Lower leg skin (tissue), 4 donors: ENCODE measurements at places on chromosomes 1 and 21. TPM values are rescaled to one million over a fixed set of nuclear protein-coding genes. Genes with fewer than 3 reads are reported as not detected.

- DNase-seq: peak; percentile 81
These were observed 19.8 kb downstream of the SPOCD1 start for GRCh38 chr1:31795801-31796621.

DNA sequence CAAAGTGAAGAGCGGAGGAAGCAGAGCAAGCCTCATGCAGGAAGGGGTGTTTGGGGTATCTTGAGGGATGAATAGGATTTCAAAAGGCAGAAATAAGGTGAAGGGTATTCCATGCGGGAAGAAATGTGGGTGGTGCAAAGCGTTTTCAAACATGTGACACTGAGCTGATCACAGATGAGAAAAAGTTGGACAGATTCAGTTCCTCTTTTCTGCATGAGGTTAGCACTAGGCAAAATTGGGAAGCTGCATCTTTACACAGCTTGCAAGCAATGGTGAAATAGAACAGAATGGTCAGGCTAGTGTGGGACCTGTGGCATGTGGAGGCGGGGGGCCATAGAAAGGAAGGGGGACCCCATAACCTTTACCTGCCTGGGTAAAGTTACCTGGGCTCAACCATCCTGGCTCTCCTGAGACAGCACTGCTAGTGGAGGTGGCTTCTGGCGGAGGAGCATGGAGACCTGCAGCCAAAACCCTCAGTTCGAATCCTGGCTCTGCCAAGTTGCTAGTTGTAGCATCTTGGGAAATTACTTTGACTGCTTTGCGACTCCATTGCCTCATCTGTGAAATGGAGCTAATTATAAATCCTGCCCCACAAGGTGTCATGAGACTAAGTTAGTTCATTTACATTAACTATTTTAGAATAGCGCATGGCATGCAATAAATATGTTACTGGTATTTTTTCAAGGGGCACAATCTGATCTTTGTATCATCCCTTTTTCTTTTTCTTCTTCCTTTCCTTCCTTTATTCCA lies 16.4 kb downstream of the KCNA10 start:
- DNase-seq: no peak

DNA sequence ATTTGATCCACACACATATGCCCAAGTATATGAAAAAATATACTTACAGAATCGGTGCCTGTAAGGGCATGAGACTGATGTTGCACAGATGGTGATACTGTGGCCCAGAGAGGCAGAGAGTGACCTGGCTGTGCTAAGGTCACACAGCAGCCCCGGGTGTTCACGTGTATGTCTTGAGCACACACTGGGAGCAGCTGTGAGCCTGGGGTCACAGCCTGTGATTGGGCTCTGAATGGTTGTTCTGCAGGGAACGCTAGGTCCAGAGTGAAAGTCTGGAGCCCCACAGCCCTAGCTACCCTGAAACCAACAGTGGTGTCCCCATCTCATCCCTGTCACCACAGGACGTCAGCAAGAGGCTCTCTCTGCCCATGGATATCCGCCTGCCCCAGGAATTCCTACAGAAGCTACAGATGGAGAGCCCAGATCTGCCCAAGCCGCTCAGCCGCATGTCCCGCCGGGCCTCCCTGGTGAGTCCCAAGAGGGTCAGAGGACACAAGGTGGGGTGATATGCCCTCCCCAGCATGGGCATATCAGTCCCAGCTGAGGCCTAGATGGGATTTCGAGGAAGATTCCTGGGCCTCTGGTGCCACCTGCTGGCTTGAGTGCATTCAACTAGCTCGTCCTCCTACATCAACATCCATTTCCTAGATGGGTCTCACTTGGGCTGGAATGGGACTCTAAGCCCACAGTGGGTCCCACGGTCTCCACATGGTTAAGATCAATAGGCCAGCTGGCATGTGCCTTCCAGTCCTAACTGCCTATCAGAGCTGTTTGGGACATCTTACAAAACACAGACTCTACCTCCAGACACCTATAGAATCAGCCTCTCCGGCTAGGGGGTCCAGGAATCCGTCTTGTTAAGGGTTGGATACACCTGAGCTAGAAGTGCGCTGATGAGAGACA lies 19.7 kb downstream of the CDK18 start:
- peak; percentile 63 for DNase-seq

- DNase-seq: peak; percentile 90
These were observed at the start of gene HPDL for GRCh38 chr1:45326627-45327623. Gene HPDL (plus strand): TSS chr1:45326895. CDS start chr1:45327149, 254 bp downstream.

GRCh38 chr1:37394574-37395464 lies 79.6 kb upstream of the ZC3H12A start:
- DNase-seq: peak; percentile 81

DNA sequence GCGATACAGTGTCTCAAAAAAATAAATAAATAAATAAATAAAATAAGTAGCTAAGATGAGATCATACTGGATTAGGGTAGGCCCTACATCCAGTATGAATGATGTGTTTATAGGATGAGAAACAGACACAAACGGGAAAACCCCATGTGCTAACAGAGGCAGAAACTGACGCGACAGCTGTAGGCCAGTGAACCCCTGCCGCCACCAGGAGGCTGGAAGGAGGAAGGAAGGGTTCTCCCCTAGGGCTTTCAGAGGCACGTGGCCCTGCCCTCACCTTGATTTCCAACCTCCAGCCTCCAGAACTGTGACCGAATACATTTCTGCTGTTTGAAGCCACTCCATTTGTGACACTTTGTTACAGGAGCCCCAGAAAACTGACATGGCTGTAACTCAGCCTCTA lies 38.5 kb downstream of the CHD5 start:
- no peak for DNase-seq

DNA sequence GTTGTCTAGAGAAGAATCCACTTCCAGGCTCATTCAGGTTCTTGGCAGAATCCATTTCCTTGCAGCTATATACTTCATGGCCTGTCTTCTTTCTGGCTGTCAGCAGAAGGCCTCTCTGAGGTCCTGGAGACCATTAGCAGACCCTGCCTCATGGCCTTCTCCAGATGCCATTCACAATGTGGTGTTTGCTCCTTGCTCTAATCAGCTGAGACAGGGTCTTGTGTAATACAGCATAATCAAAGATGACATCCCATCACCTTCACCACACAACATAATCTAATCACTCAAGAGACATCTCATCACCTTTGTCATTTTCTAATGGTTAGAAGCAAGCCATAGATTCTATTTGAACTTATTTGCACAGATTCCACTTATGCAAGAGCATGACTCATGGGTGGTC lies 403.9 kb upstream of the LRRC7 start:
- no peak for DNase-seq

GRCh38 chr1:57033222-57034001 lies 67.6 kb upstream of the C8B start:
- DNase-seq: no peak

GRCh38 chr1:74857676-74858075 lies 124.7 kb downstream of the TYW3 start:
- DNase-seq: no peak

DNA sequence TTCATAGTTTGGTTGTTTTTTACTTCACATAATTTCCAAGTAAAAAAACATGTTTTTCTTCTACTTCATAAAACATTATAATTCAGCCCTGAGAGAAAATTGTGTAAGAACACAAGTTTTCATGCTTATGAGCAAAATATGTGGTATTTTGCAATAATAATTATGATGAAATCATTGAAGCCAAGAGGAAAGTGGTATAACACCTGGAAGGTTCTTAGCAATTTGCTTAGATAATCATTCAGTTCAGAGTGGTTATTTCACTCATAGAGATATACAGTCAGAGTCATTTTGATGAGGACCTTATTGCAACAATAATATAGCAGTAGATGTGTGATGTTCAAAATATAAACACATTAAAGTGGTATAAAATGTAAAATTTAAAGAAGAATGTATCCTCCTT lies 94.5 kb downstream of the PLPPR4 start:
- DNase-seq: no peak

DNA sequence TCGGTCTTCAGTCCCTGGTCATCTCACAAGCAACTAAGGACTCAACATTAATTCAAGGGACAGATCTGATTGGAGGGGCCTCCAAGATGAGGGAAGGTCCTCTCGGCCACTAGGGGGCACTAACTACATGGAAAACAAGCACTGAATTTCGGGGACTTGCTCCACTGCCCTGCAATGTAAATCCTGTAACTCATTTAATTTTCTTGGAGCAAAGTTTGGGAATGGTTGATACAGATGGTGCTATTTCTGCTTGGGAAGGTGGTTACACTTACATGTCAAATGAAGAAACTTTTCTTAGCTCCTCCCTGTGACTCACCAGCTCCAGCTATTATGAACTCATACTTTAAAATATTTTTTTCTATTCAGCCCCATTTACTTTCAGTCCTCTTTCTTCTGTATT lies 97.4 kb upstream of the KCNJ15 start:
- peak; percentile 45 for DNase-seq

DNA sequence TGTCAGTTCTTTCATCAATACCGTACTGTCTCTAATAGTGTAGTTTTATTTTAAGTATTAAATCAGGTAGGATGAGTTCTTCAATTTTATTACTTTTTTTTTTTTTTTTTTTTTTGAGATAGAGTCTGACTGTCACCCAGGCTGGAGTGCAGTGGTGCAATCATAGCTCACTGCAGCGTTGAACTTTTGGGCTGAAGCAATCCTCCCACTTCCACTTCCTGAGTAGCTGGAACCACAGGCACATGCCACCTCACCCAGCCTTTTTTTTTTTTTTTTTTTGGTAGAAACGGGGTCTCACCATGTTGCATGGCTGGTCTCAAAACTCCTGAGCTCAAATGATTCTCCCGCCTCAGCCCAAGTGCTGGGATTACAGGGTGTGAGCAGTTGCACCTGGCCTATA lies 44.3 kb downstream of the INAVA start:
- DNase-seq: no peak

GRCh38 chr1:150621497-150622302 lies 7.7 kb downstream of the ENSA start:
- peak; percentile 84 for DNase-seq

- DNase-seq: no peak
These were observed 3.0 kb downstream of the SPEN start for GRCh38 chr1:15850471-15851001.

- peak; percentile 90 for DNase-seq
These were observed 106.9 kb upstream of the TMEM51 start for GRCh38 chr1:15046487-15047165.

GRCh38 chr1:88610687-88611086 lies 73.4 kb upstream of the PKN2 start:
- DNase-seq: no peak

The TAS1R1 gene
- not detected for total RNA-seq

The SERPINC1 gene
- not detected for total RNA-seq

The FOXD3 gene
- total RNA-seq: 2.0 TPM

The PLCH2 gene
- 134 TPM for total RNA-seq

The PRAMEF33 gene
- total RNA-seq: not detected

The NAXE gene
- 52.7 TPM for total RNA-seq

The TRAF5 gene
- 2.0 TPM for total RNA-seq

The PIK3C2B gene
- total RNA-seq: 55.1 TPM
